ENCODE measurements at places on chromosomes 7 and 10.

DNA sequence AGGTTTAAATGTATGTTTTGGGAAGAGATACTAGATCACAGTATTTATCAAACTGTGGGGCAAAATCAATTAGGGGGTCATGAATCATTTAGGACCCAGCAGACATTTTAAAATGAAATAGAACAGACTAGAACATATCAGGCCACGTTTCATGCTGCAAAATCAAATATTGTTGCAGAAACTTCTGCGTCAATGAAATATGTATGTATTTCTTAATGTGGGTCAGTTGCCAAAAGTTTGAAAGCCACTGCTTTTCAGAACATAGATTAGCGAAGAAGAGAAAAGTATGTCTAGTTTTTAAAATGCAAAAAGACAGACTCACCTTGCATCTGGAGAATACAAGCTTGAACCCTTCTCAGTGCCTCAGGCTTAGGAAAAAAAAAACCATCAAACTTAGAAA lies 102.7 kb upstream of the BMPER start:
- no peak for DNase-seq

GRCh38 chr7:43105521-43106120 lies 6.8 kb upstream of the HECW1 start:
- DNase-seq, result no peak

DNA sequence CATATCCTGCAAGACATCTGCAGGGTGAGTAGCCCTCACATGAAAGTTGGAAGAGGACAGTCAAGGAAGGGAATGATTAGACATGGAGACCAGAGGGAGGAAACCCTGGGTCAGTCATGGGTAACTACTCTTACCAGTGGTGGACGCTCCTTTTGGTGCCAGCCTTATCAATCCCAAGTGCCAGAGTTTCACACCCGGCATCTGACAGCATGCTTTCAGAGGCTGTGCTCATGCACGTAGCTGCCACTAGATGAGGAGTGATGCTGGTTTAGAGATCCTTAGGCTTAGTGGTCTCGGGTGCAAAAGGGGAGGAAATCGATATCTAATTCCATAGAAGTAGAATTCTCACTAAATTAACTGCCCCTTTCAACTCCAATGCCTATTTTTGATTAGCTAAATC lies 100.8 kb downstream of the PLCE1 start:
- DNase-seq, result no peak

DNA sequence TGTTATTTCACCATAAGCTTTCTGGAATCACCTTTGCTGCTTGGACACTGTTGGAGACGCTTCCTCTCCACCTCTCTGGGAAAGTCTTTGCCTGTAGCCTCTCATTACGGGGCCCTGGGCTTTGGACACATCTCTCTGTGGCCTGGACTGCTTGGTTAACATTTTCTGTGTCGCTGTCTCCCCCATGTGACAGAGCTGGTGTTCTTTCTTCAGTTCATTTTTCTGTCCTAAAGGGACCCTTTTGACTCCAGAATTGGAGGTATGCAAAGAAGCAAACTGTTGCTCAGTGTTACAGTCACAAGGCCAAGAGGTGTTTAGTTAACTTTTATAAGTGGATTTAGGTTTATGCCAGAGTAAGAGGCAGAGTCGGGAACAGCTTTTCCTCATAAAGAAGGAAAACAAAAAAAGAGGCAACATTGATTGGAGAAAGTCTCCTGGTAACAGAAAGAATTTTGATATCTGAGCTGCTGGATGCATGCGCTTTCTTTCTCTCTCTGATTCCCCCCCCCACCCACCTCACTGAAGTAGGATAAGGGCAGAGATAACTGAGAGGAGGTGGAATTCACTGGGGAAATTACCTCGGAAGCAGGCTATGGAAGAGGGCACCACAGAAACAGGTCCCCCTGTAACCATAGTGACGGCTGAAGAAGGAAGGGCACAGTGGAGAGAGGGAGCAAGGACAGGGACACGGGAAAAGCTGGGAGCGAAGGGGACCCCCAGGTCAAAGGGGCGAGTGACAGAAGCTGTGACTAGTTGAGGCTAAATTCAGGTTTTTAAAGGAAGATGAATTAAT lies 57.8 kb downstream of the LGI1 start:
- DNase-seq, result no peak

DNA sequence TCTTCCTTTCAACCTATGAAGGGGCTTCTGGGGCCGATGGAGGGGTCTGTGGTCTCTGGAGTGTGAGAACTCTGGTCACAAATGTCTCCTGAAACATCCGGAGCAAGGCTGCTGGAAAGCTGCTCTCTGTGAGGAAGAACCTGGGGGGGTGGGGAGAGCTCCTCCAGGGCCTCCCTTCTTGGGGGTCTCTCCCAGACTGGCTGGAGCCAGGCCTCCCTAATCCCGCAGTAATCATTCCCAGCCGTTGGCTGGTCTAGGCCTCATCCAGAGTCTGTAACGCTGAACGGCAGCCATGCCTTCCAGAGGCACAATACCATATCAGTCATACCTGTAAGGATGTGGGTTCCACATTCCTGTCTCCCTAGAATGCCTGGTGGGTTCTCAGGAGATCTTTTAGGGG lies 4.4 kb upstream of the LZTS2 start:
- no peak for DNase-seq

DNA sequence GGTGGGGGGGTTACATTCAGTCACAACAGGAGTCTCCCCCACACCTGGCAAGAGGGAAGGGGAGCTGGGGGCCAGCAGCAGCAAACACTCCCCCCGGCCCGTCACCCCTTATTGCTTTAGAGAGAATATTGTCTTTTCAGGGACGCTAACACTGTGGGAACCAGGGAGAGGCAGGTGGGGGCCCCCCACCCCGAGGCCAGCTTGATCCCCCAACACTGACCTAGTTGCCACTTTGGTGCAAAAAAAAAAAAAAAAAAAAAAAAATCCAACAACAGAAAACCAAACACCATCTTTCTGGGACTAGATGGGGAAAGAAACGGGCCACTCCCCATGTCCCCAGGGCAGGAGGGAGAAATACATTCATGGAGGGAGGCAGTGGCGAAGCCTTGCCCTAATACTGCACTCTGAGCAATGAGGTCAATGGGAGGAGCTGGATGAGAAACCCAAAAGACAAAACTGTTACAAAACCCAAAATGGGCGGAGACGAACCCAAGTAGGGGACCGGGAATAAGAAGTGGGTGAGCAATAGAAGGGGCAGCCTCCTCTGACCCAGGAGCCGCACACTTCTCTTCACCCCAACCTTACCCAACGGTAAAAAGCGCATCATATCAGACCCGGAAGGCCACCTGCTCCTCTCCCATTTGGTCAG lies 6.5 kb downstream of the GNB2 start:
- DNase-seq, result peak; percentile 19

- no peak for DNase-seq
These were observed 574 bp downstream of the MARCHF5 start for GRCh38 chr10:92291616-92291865.

GRCh38 chr10:121081306-121081705 lies 230.1 kb downstream of the WDR11 start:
- DNase-seq, result no peak

GRCh38 chr10:5662708-5663579 lies 3.5 kb downstream of the ASB13 start:
- no peak for DNase-seq

DNA sequence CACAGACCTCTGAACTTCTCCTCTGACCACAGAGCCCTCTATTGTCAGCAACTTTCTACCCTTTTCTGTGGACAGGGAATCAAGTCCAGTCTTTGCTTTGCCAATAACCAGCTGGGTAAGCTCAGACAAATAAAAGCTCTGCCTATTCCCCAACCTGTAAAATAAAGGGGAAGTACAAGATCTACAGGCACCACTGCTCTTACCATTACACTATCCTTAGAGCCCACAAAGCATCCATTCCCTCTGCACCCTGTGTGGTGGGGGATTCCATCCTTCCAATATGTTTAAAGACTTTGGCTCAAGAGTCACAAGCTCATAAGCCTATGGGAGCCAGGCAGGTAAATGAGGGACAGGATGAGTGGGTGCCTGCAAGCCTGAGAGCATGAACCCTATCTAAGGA lies 88.2 kb downstream of the PARD3 start:
- no peak for DNase-seq

DNA sequence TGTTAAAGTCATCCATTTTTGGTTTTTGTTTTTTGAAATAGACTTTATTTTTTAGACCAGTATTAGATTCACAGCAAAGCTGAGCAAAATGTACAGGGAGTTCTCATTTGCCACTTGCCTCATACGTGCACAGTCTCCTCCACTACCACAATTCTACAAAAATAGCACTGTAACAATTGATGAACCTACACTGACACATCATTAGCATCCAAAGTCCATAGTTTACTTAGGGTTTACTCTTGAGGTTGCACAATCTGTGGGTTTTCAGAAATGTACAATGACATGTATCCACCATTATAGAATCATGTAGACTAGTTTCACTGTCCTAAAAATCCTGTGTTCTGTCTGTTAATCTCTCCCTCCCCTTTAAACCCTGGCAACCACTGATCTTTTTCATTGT lies 125.8 kb upstream of the PDSS1 start:
- no peak for DNase-seq

- no peak for DNase-seq
These were observed 383.7 kb upstream of the AKR1E2 start for GRCh38 chr10:4442296-4442695.

GRCh38 chr7:13262929-13263530 lies 575.6 kb downstream of the ARL4A start:
- no peak for DNase-seq

DNA sequence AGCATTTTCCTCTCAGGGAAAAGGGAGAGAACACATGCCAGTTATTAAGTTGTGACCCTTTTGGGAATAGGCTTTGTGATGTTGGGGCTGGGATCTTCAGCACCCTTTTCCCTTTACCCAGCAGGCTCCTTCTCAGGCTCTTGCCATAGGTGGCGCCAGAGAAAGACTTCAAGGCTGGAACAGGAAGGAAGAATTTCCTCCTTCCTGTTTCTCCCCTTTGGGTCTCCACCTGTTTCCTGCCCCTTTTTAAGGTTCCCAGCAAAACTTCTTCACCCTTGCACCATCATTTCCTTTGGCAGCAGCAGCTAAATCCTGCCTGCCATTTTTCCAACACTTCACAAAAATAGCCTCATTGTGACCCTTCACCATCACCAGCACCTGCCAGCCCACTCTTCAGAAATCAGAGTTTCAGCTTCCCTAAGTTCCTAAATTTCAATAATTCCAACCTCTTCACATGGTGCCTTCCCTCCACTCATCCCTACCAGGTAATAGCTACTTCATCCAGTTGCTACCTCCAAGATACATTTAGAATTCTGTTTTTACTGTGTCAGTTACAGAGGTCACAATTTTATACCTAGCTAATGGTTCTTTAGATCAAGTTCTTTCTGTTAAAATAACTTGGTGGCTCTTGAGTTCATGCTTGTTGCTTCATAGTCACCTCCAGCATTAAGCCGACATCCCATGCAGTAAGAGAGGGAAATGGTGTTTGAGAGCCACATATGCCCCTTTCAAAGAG lies 22.4 kb upstream of the FOXK1 start:
- no peak for DNase-seq

- DNase-seq, result no peak
These were observed 40.1 kb downstream of the ELMO1 start for GRCh38 chr7:37408291-37409228.

DNA sequence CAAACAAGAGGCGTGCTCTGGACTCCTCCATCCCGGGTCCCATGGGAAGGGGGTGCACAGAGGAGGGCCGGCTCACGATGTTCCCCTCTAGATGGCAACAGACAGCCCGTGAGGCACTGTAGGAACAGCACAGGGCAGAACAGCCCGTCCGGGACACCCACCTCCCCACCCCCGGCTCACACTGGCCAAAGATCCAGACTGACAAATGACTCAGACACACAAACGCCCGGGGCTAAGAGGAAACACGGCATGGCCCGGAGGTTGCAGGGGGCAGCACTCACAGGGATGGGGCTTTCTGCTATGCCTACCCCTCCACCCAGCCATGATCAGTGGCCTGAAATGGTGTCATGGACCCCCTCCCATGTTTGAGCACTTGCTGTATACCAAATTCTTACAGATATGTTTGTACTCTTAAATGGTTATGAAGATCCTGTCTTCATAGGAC lies 4.9 kb upstream of the ELN start:
- no peak for DNase-seq

- DNase-seq, result peak; percentile 9
These were observed 38.8 kb upstream of the ANTXRL start for GRCh38 chr10:46247808-46248569.

DNA sequence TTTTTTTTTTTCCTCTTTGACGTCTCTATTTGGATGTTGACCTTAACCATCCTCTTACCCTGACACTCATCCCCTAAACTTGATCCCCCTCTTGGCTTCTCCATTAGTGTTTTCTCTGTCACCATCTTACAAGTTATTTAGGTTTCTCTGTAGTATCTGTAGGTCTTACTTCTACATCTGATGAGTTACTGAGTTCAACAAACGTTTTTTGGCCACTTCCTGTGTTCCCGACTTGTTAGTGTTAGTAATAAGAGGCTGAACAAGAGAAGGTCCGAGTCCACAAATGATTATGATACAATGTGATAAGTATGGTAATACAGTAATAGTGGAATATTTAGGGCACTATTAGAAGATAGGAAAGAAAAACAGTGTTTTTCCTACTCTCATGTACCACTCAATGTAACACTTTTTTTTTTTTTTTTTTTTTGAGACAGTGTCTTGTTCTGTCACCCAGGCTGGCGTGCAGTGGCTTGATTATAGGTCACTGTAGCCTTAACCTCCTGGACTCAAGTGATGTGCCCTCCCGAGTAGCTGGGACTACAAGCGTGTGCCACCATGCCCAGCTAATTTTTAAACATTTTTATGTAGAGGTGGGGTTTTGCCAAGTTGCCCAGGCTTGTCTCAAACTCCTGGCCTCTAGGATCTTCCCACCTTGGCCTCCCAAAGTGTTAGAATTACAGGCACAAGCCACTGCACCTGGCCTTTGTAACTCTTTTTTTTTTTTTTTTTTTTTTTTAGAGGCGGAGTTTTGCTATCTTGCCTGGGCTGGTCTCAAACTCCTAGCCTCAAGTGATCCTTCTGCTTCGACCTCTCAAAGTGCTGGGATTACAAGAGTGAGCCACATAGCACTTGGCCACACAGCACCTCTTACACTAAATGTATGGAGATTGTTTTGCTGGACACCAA lies 12.5 kb downstream of the CCSER2 start:
- no peak for DNase-seq

DNA sequence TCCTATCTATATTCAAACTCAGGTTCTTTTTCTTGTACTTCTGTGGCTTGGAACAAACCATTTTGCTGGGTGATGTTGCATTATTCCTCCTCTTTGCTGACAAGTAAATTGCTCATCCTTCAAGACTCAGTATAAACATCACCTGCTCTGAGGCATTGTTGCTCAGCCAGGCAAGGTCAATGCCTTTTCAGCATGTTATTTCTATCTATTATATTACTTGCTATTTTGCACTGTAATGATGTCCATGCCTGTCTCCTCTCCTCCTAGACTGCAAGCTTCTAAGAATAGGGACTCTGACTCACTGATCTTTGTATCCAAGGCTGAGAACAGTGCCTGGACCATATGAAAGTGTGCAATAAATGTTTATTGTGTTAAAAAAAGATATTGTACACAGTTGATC lies 293.8 kb downstream of the RNLS start:
- no peak for DNase-seq

Measured in activated T-cell treated with anti-CD3 and anti-CD28 coated beads, Interleukin-2, amount 50 U/mL, for 48 hours (primary cell).